Right ventricle myocardium superior (tissue), 1 donor: ENCODE measurements at places on chromosomes 12 and 14. TPM values are rescaled to one million over a fixed set of nuclear protein-coding genes. Genes with fewer than 3 reads are reported as not detected.

- peak; percentile 78 for DNase-seq
Observed at GRCh38 chr14:104393898-104394381, 185.6 kb upstream of the C14orf180 start.

The NUAK1 gene
- total RNA-seq, result 33.6 TPM

GRCh38 chr14:51396222-51396815, 156.3 kb downstream of the TMX1 start:
- no peak for DNase-seq

GRCh38 chr14:25247609-25248008, 197.7 kb upstream of the STXBP6 start:
- no peak for DNase-seq

The CLEC4C gene
- not detected for total RNA-seq

DNA sequence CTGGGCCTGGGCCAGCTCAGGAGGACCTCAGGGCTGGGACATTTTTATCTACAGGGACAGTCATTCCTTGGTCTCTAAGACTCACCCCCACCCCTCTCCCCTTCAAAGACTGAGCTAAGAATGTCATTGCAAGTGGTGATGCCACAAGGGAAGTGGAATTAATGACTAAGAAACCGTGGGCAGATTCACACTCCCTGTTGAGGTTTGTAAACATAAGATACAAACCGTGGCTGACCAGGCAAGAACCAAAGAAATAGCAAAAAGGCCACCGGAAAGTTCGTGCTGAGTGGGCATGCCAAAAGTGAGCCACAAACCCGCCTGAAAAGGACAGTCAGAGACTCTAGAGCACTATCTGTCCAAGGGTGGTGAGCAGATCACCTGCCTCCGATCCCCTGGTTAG, 25.7 kb downstream of the NUAK1 start:
- DNase-seq, result no peak

GRCh38 chr12:77033658-77034536, 31.5 kb downstream of the E2F7 start:
- DNase-seq, result no peak

The DPF3 gene
- total RNA-seq, result 25.0 TPM

- no peak for DNase-seq
Observed at GRCh38 chr12:99752740-99753139, 105.2 kb downstream of the GARIN6 start.

The ACSS3 gene
- total RNA-seq, result 25.8 TPM

DNA sequence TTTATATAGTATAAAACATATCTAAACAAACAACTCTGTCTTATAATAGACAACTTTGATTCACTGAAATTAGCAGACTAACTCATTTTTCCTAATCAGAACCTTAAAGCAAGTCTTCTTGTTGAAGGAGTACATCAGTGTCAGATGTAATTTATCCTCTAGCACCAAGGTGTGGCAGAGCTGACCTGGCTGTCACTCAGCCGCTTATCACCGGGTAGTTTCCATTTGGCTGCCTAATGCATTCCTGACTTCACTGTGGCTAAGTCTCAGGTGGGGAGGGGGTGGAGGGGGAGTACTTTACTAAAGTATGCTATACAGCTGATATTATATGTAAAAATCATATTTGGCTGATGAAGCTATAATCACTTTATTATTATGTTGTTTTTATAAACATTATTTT, 339.9 kb upstream of the RGS6 start:
- no peak for DNase-seq

DNA sequence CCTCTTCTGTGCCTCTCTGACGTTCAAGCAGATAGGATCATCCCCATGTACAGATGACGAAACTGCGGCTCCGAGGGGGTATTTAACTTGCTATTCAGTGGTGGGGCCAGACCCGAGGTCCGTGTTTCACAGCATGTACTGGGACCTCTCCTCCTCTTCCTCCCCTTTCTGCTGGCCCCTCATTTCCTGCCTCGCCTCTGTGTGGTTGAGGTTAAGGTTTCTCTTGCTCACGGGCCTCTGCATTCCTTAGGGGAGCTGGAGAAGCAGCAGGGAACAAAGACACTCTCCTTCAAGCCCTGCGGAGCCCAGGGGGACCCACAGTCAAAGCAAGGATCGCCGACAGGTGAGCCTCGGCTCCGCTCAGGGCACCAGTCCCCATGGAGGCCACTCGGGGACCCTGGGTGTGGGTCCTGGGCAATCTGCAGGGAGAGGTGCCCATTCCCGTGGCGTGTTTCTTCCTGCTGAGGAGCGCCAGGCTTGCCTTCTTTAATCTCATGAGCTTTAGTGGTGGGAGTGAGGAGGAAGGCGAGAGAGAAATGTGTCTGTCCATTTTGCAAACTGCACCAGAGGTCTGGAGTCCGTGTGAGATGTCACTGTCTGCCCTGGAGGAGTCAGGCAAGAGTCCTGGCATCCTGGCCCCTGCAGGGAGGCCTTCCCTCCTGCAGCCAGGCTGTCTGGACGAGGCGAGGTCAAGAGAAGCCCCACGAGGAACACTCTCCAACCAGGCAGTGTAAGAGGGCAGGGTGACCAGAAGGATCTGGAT, 45.0 kb downstream of the SLC6A12 start:
- DNase-seq, result no peak

- peak; percentile 20 for DNase-seq
Observed at GRCh38 chr12:31005944-31006361, 67.7 kb upstream of the DDX11 start.

- DNase-seq, result no peak
Observed at GRCh38 chr14:45807178-45807899, 554.3 kb upstream of the MIS18BP1 start.

GRCh38 chr14:88999137-88999536, 174.7 kb downstream of the TTC8 start:
- no peak for DNase-seq

GRCh38 chr14:79658221-79658620, 553.1 kb downstream of the DIO2 start:
- no peak for DNase-seq

The SPIC gene
- total RNA-seq, result not detected

The NTF3 gene
- total RNA-seq, result 1.1 TPM

GRCh38 chr12:14613718-14614117, 46.0 kb upstream of the PLBD1 start:
- DNase-seq, result no peak

The SYNDIG1L gene
- not detected for total RNA-seq

DNA sequence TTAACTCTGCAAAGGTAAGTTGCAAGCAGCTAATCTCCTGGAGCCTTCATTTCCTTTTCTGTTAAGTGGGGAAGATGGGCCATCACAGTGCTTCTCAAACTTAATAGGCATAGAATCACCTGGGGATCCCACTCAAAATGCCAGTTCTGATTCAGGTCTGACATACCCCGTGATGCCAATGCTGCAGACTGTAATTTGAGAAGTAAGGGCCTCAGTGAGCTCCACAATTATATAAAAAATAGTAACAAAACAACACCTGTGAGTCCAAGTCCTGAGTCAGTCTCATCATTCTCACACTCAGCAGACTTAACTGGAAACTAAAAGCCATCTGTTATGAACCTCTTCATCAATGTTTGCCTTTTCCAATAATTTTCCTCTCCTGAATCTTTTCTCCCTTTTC, 10.8 kb upstream of the PSMA6 start:
- no peak for DNase-seq
